ENCODE measurements at places on chromosomes 2 and 18. TPM values are rescaled to one million over a fixed set of nuclear protein-coding genes. Genes with fewer than 3 reads are reported as not detected.

Gene TUBB8B
- total RNA-seq: not detected

Gene TBR1
- 0.32 TPM for total RNA-seq

Gene ADAM23
- total RNA-seq: 0.10 TPM

Gene NEB
- 1.3 TPM for total RNA-seq

Gene KRCC1
- 11.8 TPM for total RNA-seq

Gene EHD3
- total RNA-seq: 3.5 TPM

Gene VAMP5
- 54.8 TPM for total RNA-seq

Gene TCF23
- not detected for total RNA-seq

GRCh38 chr18:12658426-12659138 is 675 bp upstream of the SPIRE1 start:
- DNase-seq: no peak

DNA sequence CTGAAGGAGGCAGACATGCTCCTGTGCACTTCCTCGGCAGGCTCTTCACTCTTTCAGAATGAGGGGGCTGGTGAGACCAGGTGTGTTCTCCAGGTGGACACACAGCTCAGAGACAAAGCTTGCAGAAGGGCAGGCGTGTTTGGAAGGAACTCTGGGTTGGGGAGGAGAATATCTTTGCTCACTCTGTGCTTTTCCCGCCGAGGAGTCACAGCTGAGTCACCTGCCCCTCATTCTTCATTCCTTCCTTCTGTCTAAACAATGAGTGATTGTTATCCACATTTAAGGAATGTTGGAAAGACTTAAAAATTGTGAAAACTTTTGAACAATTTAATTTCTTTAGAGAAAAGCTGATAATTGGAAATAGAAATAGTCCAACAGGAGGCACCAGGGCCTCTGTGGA is 126.3 kb upstream of the TPO start:
- DNase-seq: no peak

GRCh38 chr2:133417415-133417814 is 150.8 kb downstream of the NCKAP5 start:
- DNase-seq: no peak

DNA sequence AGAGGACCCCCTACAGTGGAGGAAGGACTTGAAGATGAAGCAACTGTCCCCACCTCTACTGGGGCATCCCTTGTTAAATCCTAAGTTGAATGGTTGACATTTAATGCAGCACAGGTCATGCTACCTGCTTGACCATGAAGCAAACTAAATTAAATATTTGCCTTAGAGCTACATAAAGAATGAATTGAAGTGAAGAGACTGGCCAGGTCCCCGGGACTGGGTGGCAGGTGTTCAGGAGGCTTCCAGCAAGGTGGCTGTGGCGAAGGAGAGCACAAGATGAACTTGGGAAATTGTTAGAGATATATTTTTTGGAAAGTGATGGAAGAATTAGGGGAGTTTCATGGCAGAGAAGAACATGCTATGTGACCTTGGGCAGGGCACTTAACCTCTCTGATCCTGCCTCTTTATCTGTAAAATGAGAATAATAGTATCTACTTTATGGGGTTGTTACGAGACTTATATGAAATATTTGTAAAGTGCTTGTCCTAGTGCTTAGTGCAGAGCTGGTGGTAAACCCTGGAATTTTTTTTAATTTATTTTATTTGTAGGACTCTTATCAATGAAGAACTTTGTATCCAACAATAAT is 37.3 kb downstream of the EFR3B start:
- DNase-seq: no peak

DNA sequence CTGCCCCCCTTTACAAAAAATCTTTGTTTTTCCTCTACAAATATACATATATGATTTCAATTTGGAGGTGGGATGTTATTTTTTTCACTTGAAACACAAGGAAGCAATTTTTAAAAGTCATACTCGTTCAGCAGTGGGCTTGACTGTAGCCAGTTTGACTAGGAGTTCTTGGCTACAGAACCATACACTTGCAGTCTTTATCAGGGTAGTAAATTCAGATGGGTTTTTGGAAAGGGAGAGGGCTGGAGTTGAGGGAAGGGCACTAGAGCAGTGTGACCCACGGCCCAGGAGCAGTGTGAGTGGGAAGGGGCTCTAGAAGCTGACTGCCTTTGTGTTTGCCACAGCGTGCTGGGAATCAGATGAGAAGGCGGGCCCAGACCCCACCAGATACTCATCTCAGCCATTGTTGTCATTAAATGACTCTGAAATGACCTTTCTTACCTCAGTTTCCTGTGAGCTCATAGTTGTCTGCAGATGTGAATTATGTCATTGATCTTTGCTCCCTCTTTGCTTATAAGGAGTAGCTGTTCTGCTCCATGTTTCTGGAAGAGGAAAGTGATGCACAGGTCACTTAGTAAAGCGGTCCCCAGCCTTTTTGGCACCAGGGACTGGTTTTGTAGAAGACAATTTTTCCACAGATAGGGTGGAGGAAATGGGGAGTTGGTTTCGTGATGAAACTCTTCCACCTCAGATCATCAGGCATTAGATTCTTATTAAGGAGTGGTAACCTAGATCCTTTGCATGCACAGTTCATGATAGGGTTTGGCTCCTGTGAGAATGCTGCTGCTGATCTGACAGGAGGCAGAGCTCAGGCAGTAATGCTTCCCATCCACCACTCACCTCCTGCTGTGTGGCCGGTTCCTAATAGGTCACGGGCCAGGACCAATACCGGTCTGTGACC is 116.8 kb downstream of the SPTBN1 start:
- peak; percentile 35 for DNase-seq

DNA sequence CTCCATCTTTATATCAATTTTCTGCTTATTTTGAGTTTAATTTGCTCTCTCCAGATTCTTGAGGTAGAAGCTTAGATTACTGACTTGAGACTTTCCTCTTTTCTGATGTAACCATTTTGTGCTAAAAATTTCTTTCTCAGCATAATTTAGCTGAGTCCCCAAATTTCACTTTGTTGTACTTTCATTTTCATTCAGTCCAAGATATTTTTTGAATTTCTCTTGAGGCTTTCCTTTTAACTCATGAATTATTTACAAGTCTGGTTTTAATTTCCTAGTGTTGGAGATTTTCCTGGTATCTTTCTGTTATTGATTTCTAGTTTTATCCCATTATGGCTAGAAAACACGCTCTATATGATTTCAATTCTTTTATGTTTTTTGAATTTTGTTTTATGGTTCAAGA is 144.7 kb upstream of the PGAP1 start:
- no peak for DNase-seq

GRCh38 chr2:137888845-137889244 is 75.4 kb upstream of the HNMT start:
- no peak for DNase-seq

DNA sequence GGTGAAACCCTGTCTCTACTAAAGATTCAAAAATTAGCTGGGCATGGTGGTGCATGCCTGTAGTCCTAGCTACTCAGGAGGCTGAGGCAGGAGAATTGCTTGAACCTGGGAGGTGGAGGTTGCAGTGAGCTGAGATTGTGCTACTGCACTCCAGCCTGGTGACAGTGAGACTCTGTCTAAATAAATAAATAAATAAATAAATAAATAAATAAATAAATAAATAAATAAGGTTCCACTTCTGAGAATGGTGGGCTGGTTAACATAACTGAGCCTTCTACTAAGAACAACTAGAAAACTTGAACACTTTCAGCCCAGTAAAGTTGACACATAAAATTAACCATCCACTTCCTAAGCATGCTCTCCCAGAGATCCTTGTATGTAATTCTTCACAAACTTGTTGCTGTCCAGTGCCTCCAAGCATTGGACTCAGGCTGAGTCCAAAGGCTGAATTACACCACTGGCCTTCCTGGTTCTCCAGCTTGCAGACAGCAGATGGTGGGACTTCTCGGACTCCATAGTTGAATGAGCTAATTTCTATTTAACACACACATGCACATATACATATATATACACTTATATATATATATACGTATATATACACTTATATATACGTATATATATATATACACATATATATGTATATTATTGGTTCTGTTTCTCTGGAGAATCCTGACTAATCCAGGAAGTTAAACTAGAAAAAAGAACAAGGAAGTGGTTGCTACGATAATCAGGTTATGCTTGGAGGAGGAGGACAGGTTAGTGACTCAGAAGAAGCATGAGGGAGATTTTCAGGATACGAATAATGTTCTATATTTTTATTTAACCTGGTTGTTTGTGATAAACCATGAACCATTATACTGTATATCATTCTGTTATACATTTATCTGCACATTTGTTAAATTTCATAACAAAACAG is 348.8 kb downstream of the METTL4 start:
- DNase-seq: no peak

DNA sequence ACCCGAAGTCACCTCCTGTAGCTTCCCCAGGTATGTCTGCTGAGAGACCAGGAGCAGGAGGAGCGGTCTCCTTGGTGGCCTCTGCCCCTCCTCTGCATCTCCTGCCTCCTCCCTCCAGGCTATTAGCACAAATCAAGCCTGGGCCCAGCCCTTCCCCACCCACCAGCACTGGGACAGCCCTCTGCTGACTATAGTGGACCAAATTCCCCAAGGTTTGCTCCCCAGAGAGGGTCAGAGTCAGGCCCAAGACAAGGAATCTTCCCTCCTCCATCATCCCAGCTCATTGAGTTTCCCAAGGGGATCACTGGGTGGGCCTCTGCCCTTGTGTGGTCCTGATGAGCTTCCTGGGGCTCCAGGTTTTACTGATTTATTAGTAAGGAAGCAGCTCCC is 62.1 kb downstream of the EMILIN2 start:
- DNase-seq: no peak

DNA sequence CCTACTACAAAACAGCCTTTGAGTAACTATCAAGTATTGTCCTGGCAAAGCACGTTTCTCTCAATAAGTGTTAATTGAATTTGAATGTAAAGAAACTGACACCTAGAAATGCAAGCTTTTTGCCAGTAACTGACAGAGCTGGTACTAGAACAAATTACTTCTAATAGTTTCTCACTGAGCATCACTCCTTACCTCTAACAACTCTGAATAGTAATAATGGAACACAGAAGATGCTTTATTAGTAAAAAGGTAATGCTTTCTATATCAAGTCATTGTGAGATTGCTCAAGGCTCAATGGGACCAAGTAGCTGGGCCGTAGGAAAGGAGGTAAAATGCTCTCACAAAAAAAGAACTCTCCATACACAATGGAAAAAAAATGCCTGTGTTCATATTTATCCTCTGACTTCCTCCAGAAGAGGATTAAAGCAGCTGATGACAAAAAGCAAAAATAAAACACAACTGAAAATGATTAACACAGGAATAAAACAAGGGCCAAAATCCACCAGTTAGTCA is 11.8 kb downstream of the RASGRP3 start:
- no peak for DNase-seq

DNA sequence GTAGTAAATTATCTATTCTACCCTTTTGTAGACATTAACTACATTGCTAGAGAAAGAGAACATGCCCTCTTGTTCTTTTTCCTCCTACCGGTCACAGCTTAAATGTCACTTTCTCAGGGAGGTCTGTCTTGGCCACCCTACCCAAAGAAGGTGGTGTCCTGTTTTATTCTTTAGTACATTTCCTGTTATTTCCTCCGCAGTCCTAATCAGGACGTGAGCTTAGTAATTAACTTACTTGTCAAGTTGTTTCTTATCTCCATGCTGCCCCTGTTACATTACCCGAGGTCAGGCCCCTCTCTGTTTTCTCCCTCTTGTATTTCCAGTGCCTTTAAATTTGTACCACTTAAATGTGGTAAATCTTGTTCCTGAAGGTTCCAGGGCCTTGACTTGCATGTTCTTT is 73.7 kb upstream of the RMDN2 start:
- DNase-seq: no peak

GRCh38 chr2:186595219-186595618 is 5.4 kb downstream of the ITGAV start:
- no peak for DNase-seq

DNA sequence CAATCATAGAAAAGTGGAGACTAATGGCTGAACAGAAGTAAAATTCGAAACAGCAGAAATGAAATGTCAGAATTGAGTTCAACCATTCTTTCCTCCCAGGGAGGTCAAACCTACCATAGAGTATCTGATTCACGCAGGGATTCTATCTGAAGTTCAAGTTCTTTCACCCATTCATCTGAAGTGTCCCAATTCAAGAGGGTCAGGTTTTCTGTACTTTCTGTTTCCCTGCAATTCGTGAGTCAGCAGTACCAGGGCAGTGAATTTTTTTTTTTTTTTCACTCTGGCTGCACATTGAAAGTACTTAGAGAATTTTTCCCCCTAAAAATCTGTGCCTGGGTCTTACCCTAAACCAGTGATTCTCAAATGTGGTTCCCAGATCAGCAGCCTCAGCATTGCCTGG is 40.9 kb upstream of the CCDC88A start:
- no peak for DNase-seq

GRCh38 chr18:46474487-46475389 is 182.3 kb downstream of the LOXHD1 start:
- no peak for DNase-seq

- DNase-seq: no peak
These were observed 179.2 kb downstream of the KCNS3 start for GRCh38 chr2:18057657-18058056.

DNA sequence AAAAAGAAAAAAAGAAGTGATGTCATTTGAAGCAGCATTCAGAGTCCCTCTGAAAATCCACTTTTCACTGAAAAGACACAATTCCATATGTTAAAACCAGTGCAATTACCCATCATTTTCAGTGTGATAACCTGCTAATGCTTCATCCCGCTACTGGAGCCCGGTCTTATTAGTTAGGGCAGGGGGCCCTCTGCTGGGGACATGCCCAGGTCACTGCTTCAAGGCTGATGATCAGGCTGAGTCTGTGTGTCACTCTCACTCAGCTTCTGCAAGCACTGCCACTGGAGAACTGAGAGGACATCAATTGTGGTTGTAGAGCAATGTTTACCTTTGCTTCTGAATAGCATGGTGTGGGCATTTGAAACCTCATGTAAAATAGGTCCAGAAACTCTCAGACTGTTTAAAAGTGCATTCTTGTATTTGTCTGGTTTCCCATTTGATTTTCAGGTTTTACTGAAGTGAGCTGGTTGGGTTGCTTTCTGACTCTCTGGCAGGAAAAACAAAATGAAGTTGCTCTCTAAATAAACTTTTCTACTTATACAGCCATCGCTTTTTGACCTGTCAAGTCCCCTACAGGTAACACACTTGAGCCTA is 49.2 kb upstream of the NXPH2 start:
- DNase-seq: peak; percentile 10

DNA sequence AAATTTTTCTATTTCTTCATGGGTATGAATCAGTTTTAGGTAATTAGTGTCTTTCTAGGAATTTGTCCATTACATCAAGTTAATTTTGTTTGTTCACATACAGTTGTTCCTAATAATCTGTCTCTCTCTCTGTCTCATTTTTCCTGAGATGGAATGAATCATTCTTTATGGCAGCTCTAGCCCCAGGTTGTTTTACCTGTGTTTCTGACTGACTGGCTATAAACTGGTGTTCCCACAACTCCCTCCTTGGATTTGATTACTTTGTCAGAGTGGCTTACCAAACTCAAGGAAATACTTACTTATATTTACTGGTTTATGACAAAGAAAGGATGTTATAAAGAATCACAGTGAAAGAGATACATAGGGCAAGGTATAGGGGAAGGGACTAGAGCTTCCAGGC is 15.1 kb downstream of the ADNP2 start:
- no peak for DNase-seq

- DNase-seq: no peak
These were observed 485.4 kb downstream of the TNS1 start for GRCh38 chr2:217517402-217517801.
